ENCODE measurements at places on chromosomes 3 and 15.

GRCh38 chr15:41572866-41573265, 13.9 kb downstream of the TYRO3 start:
- DNase-seq: no peak

DNA sequence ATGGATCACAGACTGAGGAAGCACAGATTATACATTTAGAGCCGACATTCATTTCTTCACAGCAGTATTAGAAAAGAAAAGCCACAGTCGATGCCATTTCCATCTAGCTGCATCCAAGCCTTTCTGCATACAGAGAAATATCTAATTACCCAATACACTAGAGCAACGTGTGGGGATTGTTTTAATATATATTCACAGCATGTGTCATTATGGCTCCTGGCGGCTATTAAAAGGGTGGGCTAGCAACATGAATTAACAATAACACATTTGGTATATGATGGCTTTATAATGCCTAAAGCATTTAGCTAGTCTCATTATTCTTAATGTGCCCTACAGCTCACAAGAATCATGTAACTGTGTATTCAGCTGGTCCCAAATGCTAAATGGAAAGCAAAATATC, 1030.5 kb downstream of the FHIT start:
- DNase-seq: no peak

DNA sequence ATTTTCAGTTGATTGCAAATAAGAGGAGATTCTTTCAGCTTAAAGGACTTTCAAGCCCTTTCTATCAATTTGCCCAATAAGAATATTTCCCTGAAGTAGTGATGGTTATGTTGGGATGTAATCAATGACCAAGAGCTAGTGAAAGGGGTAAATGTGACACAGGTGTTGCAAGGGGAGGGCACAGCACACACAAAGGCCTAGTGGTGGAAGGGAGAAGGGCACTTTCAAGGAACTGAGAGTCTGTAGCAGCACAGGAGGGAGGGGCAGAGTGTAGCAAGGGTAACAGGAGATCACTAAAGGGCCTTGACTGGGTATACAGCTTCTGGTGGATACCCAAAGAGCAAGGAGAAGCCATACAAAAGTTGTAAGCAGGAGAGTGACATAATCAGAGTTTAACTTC, 217.8 kb upstream of the ARHGEF26 start:
- no peak for DNase-seq

DNA sequence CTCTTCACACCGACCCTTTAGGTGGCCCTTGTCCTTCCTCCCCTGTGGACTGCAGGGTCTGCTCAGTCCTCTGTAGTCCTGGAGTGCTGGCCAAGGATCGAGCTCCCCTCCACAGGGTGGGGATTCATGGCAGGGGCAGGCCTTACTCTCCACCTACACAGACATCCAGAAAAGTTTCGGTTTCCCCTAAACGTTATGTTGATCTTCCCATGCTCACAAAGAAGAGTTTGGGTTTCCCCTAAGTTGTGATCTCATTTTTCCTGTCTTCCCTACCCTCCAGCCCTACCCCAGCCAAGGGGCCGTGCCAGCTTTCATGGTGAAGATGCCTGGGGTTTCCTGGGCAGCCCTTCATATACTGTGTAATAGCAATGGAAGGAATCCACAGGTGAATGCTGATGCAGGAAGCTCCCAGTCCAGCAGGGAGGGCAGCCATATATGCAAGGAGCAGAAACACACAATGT, 10.3 kb downstream of the STOML1 start:
- no peak for DNase-seq

GRCh38 chr15:38864827-38865581, 300.4 kb upstream of the RASGRP1 start:
- no peak for DNase-seq

DNA sequence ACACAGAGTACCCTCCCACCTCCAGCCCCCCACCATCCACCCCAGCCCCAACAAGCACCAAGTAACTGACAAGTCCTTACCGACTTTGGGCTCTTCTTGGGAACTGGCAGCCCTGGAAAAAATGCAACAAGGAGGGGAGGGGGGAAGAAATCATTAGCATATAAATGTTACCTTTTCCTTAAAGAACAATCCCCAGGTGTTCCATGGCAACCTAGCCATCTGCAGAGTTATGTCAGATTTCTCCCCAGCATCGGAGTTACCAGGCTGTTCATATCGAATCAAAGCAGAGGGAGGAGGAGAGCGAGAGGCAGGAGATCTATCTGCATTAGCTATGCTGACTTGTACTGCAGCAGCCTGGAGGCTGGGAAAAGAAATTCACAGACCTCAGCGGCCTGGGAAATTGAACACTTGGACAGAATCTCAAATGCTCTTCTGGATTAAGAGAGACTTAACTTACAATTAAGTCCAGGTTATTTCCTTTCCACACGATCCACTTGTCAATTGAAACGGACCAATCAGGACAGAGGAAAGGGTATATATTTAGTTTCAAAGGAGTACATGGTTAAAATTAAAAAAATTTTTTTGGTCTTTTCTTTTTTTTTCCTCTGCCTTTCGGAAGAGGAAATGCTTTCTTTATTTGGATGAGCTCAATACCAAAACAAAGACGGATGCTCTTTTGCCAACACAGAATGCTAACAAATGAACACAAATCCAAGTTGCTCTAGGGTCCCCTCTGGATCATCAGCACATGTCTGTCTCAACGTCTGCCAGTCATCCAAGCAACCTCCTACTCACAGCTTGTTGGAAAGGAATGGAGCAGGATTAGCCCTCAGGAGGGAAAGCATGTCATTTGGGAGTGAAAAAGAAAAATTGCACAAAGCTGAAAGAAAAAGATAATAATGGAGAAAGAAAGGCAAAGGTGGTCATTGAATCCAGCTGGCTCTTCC, 637.1 kb downstream of the MAGI1 start:
- no peak for DNase-seq

DNA sequence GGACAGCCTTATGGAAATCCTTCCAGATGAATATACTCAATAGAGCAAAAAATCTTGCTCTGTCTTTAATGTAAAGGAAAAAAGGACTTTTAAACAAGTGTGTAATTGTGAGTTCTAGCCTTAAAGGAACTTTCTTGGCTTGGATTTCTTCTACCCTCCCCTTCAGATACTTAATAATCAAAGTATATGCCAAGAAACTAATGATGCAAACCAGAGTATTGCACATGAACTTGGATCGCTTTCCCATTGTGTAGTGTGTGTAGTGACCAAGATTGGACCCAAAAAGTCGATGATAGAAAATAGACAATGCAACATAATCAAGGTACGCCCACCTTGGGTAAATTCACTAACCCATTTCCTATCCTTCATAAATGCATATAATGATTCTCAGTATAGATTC, 123.8 kb downstream of the TIGIT start:
- no peak for DNase-seq

- DNase-seq: no peak
Observed at GRCh38 chr3:98359993-98360675, 6.5 kb downstream of the OR5K4 start.

DNA sequence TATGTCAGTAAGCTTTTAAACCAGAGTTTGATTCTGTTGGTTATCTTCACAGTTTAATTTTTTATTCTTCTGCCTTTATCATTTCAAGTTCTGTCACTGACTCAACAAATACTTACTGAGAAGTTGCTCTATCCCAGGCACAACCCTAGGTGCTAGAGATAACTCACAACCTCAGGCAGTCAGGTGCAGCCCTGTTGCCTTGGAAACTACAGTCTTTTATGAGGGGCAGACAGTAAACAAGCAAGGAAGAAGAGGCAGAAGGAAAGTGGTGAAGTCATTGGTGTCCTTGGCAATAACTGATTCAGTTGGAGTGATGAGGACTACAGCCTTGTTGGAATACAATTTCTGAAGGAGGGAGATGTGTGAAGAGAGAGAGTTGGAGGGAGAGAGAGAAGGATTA, 142.1 kb upstream of the LRTM1 start:
- DNase-seq: no peak

DNA sequence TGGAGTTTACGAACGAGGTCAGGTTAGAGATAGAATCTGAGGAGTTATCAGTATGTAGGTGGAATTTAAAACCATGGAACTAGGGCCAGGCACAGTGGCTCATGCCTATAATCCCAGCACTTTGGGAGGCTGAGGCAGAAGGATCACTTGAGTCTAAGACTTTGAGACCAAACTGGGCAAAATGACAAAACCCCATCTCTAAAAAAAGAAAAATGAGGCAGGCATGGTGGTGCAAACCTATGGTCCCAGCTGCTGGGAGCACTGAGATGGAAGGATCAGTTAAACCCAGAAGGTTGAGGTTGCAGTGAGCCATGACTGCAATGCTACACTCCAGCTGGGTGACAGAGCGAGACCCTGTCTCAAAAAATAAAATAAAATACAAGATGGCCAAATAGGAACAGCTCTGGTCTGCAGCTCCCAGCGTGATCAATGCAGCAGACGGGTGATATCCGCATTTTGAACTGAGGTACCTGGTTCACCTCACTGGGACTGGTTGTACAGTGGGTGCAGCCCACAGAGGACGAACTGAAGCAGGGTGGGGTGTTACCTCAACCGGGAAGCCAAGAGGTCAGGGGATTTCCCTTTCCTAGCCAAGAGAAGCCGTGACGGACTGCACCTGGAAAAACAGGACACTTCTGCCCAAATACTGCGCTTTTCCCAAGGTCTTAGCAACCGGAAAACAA, 33.3 kb downstream of the ZMAT3 start:
- no peak for DNase-seq

DNA sequence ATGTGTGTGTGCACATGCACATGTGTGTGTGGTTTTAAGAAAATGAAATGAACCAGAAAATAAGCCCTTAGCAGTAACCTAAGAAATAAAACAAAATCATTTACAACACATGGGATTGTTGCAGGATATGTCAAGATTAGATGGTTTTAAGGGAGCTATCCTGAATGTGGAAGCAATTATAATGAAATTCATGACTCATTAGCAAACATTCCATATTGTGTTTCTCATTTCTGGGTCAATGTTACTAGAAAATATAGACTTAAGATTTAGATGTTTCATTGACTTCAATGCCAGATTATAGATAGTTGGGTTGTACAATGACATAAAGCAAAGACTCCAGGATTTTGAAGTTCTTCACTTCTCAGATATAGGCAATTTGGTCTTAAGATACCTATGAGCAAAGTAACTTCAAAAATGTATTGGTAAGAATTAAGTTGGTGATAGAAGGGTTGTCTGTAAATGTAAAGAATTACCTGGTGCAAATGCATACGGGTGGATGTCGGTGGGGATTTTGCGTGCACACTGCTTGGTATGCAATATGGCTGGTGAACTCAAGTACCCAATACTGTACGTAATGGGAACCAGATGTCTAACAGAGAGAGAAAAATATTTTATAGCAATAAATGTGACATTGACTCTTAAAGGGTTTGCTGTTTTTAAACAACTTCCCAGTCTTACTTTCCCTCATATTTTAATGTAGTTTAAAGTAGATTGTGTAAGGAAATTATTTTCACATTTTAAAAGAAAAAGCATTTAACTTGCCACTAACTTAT, 53.9 kb upstream of the NR2F2 start:
- no peak for DNase-seq

- DNase-seq: no peak
Observed at GRCh38 chr15:57122080-57122840, 203.8 kb downstream of the TCF12 start.

- DNase-seq: no peak
Observed at GRCh38 chr3:37250435-37250834, 76.1 kb upstream of the LRRFIP2 start.

GRCh38 chr15:80228959-80229610, 22.9 kb downstream of the CTXND1 start:
- no peak for DNase-seq

DNA sequence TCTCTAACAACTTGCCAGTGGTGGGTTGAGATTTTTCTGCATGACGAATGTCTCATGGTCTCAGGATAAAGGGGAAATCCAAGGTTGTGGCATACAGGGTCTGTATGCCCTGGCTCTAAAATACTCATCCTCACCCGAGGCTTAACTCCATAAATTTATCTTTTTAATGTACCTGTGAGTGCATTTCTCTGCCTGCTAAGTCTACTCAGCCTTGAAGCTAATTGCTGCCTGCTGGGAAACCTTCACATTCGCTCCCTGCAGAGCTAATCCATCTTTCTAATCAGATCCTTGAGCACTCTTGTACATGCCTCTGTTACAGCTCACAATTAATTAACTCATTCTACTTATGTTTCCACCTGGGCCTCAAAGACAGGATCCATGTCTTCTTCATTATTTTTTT, 93.8 kb downstream of the CMSS1 start:
- no peak for DNase-seq

DNA sequence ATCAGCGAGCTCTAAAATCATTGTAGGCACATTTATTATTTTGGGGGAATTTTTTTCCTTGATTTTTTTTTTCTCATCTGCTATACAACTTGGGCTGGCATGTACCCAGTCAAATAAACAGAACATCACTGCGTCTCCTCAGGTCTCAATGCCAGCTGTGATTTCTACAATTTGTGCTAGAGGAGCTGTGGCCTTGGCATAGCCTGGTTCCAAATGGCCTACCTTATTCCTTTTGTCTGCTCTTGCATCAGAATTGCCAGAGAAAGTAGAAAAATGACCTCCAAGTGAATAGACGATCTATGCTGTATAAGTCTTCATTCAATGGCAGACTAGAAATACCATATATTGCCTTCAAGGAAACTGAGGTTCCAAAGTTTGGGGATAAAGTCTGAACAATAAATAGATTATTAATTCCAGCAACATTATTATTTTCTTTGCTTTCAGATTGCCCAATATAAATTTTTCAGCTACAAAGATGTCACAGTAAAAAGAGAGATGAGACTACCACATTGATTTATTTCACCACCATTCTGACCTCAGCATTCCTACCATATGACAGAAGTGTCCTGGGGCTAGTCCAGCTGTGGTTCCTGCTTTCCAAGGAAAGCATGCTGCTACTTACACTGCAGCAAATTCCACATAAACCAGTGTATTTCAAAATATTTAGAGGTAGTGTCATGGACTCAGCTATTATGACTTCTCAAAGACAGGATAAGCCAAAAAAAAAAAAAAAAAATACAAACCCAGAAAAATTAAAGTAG, 493.9 kb upstream of the ZNF385D start:
- no peak for DNase-seq

DNA sequence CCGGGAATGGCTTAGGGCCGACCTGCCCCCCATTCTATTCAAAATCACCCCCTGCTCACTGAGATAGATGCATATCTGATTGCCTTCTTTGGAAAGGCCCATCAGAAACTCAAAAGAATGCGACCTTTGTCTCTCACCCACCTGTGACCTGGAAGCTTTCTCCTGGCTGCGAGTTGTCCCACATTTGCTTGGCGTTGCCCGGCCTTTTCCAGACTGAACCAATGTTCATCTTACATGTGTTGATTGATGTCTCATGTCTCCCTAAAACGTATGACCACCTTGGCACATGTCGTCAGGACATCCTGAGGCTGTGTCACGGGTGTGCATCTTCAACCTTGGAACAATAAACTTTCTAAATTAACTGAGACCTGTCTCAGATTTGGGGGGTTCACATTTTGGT, 3.4 kb upstream of the MUC20 start:
- no peak for DNase-seq

- DNase-seq: no peak
Observed at GRCh38 chr15:87753539-87753938, 503.0 kb downstream of the NTRK3 start.

- DNase-seq: no peak
Observed at GRCh38 chr3:119647843-119648575, 12.4 kb downstream of the POPDC2 start.
